ENCODE measurements at places on chromosomes 7 and 10.

DNA sequence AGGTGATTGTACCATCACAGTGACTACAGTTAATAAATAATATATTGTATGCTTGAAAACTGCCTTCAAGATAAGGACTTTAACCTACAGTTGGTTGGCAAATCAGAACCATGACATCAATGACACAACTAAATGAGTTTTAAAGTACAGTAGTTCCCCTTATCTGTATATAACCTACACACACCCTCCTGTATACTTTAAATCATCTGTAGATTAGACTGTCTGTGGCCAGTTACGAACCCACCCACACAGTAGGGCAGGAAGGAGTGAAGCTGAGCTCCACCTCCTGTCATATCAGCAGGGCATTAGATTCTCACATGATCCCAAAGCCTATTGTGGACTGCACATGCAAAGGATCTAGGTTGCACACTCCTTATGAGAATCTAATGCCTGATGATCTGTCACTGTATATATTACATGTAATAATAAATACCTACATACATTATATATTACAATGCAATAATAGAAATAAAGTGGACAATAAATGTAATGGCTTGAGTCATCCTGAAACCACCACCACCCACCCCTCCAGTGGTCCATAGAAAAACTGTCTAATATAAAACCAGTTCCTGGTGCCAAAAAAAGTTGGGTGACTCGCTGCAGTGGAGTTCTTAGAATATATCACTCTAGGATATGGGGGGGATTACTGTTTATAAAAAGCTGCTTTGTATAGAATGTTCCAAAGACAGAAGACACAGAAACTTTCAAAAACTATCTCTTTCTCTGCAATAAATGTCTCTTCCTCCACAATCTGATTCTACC lies 5.6 kb downstream of the TPK1 start:
- no peak for DNase-seq

- DNase-seq = no peak
Observed at GRCh38 chr7:85522070-85522469, 335.2 kb upstream of the SEMA3D start.

- DNase-seq = no peak
Observed at GRCh38 chr7:82080254-82080927, 310.5 kb upstream of the HGF start.

DNA sequence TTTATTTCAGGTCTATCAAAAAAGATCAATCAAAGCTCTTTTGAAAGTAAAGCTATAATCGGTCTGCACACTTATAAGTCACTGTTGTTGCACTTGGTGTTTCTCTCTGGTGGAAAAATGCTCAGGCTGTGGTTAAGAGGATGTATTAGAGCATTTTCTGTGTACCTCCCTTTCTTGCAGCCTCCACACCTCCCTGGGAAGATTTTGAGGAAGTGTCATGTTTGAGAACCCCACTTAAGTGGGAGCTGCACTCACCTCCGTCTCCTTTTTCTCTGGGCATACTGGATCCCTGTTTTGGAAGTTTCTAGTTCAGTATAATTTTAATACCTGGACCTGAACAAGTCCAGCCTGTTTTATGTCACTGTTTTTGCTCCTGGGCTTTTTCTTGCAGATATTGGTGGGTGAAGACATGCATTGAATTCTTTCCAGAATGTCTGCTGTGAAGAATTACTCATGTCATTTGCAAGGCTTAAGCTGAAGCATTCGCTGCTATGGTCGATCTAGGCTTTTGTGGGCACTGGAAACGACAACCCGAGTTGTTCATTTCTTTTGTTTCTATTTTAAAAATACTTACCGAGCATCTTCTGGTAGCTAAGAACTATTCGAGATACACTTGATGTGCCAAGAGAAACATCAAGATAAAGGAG lies 36.6 kb downstream of the TCF7L2 start:
- no peak for DNase-seq

GRCh38 chr7:26091933-26092332 lies 60.1 kb upstream of the NFE2L3 start:
- no peak for DNase-seq

DNA sequence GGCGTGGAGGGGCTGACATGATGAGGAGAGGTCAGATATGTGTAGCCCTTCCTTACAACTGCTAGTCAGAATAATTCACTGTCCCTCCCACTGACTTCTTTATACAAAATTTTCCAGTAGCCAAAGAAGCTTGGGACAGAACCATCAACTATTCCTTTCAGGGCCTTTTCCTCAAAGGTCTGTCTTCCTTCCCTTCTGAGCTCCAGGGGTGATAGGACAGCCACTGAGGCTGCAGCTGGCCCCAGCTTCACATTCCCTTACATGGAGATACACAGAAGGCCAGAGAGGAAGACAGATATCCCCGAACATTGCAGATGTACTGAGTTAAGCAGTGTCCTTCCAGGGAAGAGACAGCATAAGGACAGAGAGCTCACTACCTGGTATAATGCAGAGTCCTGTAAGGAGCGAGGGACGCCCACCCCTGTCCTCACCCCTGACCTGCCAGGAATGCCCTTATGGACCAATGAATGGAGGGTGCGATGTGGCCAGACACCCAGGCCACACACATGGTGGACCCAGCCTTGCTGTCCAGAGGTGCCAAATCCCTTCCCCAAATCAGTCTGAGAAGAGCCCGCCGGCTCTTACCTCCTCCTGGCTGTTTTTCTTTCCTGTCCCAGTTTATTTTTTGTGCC lies 754.7 kb downstream of the GRID1 start:
- no peak for DNase-seq

- DNase-seq = no peak
Observed at GRCh38 chr10:19245889-19246752, 197.5 kb downstream of the MALRD1 start.

- DNase-seq = peak; percentile 7
Observed at GRCh38 chr10:103967448-103968071, 620 bp downstream of the SLK start.

DNA sequence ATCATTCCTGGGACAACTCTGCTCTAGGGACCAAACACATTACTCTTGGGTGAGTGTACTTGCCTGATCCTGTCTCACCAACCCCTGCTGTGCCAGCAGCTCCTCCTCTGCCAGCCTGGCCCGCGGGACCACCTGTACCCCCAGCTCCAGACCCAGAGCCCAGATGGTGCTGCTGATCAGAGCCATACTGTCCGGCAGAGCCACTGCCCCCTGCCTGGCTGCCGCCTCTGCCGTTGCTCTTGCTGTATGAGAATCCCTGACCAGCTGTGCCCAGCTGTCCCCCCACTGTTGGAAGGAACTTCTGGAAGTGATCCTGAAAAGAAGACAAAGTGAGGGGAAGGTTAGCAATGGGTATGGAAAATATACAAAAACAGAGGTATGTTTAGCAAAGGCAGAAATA lies 6.9 kb downstream of the MYOZ1 start:
- DNase-seq = no peak

Measured in CD4-positive, alpha-beta T cell treated with Interleukin-6 for 4 hours (primary cell).